ENCODE measurements at places on chromosomes 7 and 10.

- DNase-seq, result no peak
Measured at GRCh38 chr10:60208676-60209269, 180.9 kb downstream of the ANK3 start.

DNA sequence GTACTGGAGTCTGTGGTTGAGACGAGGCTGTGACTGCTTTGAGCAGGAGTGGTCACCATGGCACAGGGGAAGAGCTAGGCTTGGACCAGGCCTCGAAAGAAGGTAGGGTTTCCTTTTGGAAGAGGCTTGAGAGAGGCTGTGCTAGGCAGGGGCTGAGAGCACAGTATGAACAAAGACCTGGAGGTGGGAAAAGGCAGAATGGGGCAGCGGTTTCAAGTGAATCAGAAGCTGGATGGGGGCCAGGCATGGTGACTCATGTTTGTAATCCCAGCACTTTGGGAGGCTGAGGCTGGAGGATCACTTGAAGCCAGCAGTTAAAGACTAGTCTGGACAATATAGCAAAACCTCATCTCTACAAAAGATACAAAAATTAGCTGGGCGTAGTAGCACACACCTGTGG, 65.9 kb downstream of the CLIP2 start:
- no peak for DNase-seq

DNA sequence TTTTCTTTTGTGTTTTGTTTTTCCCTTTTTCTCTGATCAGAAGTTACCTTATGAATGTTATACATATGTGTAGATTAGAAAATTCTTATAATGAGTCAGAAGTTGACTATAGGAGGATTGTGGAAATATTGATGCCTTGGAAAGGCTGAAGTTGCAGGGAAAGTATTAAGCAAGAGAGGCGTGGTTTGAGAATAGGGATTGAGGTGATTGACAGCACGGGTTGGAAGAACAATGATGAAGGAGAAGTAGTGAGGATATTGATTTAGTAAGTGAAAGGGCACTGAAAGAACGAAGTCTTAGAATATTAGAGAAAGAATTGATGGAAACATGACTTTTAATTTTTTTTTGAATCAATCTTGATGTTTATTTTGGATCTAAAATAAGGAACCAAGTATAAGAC, 176.0 kb downstream of the EXOC4 start:
- no peak for DNase-seq

GRCh38 chr10:75541411-75541810, 110.0 kb downstream of the LRMDA start:
- DNase-seq, result no peak

- DNase-seq, result no peak
Measured at GRCh38 chr10:49284356-49284755, 14.6 kb upstream of the C10orf71 start.

- no peak for DNase-seq
Measured at GRCh38 chr10:96587264-96588059, 650 bp upstream of the TM9SF3 start.

DNA sequence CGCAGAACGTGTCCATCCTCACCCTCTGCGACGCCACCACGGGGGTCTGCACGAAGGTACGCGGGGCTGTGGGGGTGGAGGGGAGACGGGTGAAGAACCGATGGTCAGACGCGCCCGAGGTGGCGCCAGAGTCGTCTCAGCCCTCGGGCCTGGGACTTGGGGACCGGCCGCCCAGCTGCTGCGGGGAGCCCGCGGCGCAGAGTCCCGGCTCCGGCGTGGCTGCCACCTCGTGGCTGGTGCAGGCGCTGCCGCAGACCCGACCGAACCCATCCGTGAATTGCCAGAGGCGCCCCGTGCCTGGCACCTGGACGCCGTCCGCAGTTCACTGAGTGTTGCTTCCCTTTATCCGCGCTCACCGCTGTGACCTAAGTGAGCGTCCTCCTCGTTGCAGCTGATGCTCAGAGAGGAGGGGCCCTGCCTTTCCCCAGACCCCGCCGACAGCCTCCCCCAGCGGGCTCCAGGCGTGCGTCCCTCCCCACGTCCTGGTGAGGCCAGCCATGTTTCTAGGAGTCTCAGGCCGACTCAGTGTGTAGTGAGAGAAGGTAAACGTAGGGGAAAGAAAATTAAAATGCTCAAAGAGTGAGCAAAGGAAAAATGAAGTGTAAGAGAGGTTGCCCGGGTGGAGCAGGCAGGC, 208.7 kb downstream of the PAXIP1 start:
- DNase-seq, result no peak

- DNase-seq, result no peak
Measured at GRCh38 chr7:131145770-131146169, 181.9 kb upstream of the MKLN1 start.

DNA sequence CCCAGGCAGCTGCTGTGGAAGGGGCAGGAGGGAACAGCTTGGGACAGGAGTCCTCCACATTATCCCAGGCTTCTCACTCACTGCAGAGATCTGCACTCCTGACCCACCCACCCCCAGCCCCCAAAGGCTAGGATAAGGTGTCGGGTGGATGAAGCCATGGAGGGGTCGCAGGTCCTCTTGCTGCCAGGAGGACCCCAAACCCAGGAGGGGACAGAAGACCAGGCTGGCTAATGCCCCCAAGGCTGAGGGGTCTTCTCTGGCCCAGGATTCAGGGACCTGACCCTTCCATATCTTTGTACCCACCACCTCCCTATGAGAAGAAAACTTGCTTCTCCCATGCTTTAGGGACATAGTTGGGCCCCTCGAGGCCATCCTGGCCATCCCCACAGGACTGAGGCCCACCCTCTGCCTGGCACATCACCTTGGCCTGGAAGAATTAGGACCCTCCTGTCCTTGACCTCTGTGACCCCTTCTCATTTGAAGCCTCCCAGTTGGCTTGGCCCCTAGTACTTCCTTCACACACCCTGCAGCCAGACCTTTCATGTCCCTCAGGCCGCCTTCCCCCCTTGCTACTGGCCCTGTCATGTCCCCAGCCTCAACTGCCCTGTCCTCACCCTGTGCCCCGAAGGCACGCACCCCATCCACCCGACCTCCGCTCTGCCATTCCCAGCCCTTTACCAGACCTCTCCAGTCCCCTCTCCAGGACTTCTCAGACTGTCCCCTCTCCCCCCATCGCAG, 21.6 kb downstream of the KCNH2 start:
- no peak for DNase-seq

- peak; percentile 51 for DNase-seq
Measured at GRCh38 chr10:11874568-11875493, 51.7 kb downstream of the PROSER2 start.

DNA sequence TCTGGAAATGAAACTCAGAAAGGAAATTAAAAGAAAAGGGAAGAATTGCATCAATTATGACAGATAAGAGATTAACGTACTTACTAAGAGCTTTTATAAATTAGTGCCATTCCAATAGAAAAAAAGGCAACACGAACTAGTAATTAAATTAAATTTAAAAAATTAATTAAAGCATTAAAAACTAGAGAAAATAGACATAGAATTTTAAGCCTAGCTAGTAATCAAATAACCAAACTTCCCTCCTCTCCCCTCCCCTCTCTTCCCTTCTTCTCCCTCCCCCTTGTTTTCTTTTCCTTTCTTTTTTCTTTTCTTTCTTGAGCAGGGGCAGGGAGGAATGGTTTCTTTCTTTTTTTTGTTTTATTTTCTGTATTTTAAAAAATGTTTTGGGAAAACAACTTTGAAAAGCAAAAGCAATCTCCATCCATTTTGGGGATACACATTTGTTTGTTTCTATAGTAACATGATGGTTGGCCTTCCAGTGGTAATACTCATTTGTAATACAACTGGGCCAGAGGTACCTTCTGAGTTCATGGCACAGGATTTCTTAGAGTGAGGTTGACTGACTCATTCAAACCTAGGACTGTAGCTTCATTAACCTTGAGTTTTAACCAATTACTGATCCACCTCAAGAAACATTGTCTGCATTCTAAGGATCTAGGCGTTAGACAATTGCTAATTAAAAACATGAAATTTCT, 132.6 kb downstream of the ST7 start:
- DNase-seq, result no peak

- peak; percentile 54 for DNase-seq
Measured at GRCh38 chr10:124734311-124735166, 9.6 kb downstream of the FAM53B start.

- DNase-seq, result no peak
Measured at GRCh38 chr10:55065185-55065584, 264.2 kb upstream of the PCDH15 start.

DNA sequence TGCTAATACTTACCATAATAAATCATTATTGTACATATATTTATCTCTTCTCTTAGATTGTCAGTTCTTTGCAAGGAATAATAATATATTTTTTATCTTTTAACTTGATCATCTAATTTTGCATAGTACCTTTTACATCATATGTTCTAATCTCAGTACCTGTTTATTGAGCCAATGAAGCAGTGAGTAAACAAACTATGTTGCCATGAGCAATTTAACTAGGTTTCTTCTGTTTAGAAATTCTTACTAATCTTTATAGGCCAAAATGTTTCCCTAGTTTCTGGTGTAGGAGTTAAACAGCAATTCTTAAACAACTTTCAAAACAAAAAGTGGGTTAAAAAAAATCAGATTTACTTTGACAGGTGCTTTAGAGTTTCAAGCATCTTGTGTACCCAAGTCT, 61.3 kb downstream of the PHYHIPL start:
- no peak for DNase-seq

DNA sequence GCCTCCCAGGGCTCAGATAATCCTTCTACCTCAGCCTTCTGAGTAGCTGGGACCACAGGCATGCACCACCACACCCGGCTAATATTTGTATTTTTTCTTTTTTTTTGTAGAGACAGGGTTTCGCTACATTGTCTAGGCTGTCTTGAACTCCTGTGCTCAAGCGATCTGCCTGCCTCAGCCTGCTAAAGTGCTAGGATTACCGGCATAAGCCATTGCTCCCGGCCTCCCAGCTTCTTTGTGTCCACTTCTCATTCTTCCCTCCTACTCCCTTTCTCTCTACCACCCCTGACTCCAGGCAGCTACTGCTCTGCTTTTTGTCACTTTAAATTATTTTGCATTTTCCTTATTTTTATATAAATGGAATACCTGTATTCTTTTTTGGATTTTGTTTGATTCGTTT, 83.4 kb downstream of the PALS2 start:
- DNase-seq, result no peak

DNA sequence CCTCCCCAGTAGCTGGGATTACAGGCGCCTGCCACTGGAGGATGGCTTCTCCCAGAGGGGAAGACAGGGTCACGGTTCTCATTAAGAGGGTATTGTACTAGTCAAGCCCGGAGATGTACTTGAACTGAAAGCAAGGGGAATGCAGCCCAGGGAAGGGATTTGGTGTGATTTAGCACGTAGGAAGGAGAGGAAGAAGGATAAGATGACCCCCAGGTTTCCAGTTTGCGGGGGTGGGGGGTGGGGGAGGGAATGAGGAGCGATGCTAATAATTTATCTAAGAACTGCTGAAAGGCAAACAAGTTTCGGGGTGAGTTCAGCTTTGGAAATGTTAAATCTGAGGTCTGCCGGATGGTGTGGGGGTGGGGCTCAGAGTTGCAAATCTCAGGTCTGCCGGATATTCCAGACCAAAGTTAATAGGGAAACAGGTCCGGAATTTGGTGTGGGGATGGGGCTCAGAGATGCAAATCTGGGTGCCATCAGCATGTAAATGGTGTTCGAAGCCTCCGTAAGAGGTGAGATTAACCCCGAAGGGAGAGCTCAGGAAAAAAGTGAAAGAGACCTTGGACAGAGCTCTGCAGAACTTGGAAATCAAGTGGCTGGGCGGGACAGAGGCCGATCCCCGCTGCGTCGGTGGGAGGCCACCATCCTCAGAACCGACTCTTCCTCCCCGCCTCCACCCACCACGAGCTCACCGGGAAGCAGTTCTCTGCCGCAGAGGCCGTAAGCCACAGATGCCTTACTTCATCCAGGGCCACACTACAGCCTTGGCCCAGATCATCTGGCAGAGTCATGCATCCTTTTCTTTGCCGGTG, 1.6 kb upstream of the SEPHS1 start:
- peak; percentile 58 for DNase-seq

DNA sequence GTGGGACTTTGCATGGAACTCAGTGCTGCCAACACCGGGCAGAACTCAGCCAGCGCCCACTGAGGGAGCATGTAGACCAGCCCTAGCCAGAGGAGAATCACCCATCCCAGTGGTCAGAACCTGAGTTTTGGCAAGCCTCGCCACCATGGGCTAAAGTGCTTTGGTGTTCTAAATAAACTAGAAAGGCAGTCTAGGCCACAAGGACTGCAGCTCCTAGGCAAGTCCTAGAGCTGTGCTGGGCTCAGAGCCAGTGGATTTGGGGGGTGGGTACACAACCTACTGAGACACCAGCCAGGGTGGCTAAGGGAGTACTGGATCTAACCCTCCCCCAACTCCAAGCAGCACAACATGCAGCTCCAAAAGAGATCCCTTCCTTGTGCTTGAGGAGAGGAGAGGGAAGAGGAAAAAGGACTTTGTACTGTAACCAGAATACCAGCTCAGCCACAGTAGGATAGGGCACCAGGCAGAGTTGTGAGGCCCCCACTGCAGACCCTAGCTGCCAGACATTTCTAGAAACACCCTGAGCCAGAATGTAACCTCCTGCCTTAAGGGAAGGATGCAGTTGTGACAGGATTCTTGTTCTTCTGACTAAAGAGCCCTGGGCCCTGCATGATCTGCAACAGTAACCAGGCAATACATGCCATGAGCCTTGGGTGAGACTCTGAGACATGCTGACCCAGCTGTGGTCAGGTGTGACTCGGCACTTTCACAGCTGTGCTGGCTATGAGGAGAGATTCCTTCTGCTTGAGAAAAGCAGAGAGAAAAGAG, 24.4 kb downstream of the GSDME start:
- DNase-seq, result no peak

GRCh38 chr10:19628767-19629560, 187.3 kb upstream of the PLXDC2 start:
- DNase-seq, result no peak

DNA sequence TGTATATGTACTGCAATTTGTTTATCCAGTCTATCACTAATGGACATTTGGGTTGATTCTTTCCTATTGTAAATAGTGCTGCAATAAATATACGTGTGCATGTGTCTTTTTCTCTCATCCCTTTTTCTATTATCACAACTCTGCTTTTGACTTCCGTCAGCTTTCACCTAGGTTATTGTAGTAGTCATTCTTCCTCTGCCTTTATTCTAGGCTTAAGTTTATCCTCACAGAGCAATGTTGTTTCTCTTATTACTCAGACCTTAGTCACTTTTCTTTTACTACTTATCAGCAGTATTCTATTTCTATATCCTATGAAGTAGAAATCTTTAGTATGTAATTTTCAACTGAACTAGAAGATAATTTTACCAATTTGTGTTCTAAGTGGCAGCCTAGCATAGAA, 175.3 kb upstream of the SEMA3E start:
- no peak for DNase-seq

- DNase-seq, result no peak
Measured at GRCh38 chr10:102546606-102547320, 43.0 kb downstream of the SUFU start.

DNA sequence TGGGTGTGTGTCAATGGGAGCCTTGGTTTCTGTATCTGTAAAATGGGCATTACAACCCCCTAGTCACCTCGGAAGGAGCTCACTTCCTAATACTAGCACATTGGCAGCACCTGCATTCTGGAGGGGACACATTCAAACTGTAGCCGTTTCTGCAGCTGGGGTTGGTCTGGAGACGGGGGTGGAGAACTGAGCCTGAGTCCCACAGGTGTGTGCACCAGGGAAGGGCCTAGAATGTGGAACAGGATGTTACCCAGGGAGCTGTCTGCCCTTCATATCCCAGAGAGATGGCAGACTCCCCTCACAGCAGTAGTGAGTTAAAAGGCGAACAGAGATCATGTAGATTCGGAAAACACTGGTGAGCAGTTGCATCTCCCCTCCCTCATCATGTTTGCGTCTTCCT, 272.8 kb upstream of the ZNF32 start:
- DNase-seq, result peak; percentile 4

Measured in activated naive CD4-positive, alpha-beta T cell treated with anti-CD3 and anti-CD28 coated beads, Interleukin-2, amount 10 ng/mL, durations not matched to agents 7 days and 5 days (primary cell).